ENCODE measurements at places on chromosomes 11 and 22.

DNA sequence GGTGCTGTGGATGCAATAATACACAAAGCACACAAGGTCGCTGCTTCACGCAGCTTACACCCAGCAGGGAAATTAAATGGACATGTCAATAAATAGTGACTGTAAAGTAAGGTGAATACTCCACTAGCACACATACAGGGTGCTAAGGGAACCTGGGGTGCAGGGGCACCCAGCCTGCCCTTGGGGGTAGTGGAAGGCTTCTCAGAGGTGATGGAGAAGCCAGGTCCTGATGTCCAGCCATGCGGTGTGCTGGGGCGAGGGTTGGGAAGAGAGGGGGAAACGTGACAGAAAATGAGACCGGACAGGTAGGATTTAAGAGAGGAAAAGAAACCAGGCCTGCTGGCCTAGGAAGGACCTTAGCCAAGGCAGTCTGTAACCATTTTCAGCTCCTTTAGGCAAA is 200.5 kb downstream of the GRIK4 start:
- no peak for DNase-seq

DNA sequence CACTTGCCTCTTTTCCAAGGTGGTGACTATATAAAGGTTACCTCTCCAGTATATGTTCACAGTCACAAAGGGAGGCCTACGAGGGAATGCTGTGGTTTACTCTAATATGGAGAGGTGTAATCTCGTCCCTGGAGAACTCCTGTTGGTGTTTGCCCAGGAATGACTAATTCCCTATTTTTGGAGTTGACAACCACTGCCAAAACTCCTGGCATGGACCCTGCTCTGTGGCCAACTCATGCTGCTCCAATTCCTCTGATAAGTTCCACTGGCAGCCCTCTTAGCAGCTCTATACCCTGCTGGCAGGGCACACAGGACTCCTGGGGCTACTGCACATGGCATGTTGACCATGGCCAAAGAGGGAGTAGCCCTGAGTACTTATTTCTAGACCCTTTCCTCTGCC is 418.7 kb upstream of the ANO5 start:
- no peak for DNase-seq

DNA sequence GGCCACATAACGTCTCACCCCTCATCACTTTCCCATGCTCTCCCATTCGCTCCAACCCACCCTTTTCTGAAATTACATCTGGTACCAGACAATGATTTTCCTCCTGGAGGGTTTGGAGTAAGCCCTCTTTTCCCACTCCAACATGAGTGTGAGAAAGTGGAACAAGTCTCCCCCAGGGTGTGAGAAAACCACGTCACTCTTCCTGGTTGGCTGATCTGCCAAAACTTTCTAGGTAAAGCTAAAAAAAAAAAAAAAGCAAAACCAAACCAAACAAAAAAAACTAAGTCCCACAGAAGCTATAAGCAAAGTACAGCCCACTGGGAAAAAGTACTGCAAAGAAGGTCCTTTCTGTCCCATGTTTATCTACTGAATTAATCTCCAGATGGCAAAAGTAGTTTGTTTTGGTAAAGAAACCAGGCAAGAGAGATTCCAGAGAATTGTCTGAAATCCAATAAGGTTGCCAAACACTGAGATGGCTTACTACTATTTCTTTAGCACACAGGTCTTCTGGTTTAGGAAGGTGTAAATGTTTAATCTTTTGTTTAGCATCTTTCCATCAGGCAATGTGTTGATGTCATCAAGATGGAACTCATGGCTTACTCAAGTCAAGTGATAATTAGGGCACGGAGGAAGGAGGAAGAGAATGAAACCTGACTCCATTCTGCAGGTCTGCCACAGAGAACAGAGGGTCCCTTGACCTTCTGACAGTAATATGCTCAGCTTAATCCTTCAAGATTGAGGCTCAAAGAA is 395.6 kb downstream of the LARGE1 start:
- no peak for DNase-seq

GRCh38 chr11:61265357-61265756 is 24.4 kb downstream of the PGA5 start:
- DNase-seq = no peak

DNA sequence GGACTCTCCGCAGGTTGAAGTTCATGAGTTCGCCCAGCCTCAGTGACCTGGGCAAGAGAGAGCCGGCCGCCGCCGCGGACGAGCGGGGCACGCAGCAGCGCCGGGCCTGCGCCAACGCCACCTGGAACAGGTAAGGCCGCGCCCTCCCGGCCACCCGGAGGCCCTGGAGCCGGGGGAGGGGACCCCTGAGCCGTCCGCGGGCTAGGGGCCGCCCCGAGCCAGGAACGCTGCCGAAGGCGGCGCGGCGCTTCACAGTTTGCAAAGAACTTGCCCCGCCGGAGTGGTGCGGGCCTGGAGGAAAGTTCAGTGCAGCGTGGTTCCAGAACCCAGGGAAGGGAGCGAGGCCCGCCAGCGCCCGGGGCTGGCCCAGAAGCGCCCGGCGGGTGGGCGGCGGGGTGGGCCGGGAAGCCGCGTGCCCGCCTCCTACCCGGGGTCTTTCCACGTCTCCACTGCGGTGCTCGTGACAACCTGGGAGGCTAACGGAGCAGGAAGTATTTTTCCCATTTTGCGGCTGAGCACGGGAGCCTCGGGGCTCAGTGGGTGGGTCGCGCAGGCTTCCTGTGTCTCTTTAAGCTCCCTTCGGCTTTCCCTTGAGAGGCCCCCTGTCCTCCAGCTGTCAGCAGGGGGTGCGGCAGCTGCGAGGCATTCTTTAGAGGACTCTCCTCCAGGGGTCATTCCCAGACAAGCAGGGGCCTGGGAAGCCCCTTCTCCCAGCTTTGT is 635 bp downstream of the PRR5 start:
- peak; percentile 37 for DNase-seq

GRCh38 chr11:65340226-65340625 is 6.6 kb downstream of the DPF2 start:
- DNase-seq = no peak

DNA sequence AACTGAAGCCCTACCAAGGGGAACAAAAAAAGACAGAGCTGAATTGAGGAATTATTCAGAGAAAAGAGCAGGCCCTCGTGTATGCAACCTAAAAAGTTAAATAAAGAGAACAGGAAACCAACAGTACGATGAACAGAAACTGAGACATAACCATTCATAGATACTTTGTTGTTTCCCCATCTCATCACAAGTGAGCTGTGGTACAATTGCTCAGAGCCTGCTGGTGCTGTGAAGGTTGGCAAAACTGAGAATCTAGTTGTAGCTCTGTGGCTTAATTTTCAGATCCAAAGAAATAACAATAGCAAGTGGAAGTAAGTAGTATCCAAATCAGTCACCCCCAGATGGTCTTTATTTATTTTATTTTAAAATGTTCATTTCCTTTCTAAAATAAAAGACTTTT is 37.7 kb upstream of the BLID start:
- DNase-seq = no peak

Measured in activated CD4-positive, alpha-beta T cell treated with anti-CD3 and anti-CD28 coated beads for 48 hours (primary cell).